ENCODE measurements at places on chromosomes 13 and 19.

DNA sequence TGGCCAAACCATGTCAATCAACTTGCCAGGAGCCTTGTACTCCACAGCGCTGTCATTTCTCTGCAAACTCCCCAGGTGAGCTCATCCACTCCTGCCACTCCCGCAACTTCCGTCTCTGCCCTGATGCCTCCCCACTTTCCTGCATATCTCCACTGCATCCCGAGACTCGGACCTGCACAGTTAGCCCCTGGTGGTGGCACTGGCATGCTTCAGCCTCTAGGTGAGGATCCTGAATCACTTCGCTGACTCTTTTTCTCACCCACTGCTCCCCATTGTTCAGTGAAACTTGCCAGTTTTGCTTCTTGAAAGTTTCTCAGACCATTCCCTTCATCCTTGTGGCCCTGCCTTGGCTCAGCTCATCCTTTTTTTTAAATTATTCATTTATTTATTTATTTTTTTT lies 3.4 kb upstream of the CTU1 start:
- no peak for DNase-seq

GRCh38 chr13:91375116-91375729 lies 23.2 kb upstream of the GPC5 start:
- no peak for DNase-seq

DNA sequence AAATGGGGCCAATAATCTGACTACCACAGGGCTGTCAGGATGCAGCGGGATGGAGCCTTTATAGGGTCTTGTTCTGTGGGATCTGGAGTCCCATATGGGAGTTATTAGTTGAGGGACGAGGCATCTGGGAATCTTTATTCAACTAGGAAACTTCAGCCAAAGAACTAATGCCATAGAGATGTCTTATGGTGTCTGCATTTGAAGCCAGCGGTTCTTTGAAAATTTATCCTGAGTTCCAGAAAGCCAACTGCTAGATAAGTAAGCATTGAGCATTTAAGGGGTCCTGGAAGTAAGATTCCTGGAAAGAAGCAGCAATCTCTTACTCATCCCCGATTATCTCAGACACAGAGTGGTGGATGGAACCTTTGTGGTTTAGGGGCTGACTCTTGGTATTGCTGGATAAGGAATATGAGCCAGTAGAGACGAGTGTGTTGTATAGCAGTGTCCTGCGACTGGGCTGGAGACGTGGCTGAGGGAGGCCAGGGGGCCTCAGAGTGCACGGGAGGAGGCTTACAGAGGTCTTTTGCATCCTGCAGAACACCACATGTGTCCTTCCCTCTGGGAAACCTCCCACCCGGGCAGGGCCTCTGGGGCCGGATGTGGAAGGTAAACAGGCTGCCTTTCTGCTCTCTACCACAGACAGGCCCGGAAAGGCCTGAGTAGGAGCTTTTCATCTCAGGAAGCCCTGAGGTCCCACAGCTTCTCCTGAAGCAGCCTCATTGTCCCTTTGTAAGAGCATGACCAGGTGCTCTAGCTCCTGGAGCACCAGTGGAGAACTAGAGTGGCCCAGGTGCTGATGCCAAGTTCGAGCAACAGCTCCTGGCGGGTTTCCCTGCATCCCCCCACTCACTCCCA lies 28.8 kb downstream of the ACTN4 start:
- no peak for DNase-seq

- no peak for DNase-seq
Measured at GRCh38 chr19:3281026-3281425, 56.6 kb downstream of the CELF5 start.

- DNase-seq: no peak
Measured at GRCh38 chr19:18074192-18074591, 12.5 kb downstream of the IL12RB1 start.

DNA sequence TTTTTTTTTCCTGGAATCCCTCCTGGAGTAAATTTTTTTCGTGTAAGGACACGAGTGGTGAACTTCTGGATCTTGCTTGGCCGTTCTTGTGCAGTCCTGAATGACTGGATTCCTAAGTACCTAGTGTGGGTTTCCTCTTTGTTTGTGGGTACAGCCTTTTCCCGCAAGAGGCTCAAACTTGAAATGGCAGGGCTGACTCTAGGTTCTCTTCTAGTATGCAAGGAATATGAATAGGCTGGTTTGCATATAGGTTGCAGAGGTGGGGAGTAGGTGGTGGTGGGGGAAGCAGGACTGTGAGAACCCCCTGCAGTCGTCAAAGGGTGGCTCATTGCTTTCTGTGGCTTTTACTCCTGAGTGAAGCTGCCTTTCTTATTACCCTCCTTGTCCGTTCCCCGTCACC lies 13.6 kb downstream of the UBAC2 start:
- DNase-seq: no peak

DNA sequence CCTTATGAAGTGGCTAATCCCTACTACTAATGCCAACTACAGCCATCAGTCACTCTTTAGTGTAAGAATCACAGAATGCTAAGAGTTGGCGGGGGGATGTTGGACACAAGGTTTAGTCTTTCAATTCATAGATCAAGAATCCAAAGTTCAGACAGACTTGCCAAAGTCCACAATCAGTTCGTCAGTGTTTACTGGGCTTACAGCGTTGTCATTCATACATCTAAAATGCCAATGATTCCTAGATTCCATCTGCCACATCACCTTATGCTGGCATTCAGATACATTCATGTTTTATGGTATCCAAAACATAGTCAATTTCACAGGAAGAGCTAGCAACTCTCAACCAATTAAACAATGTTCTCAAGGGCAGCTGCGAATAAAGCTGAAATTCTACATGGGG lies 18.1 kb downstream of the RCBTB2 start:
- no peak for DNase-seq

- no peak for DNase-seq
Measured at GRCh38 chr13:40125336-40125735, 469.9 kb downstream of the COG6 start.

GRCh38 chr19:19461671-19462622 lies 53.4 kb downstream of the TSSK6 start:
- no peak for DNase-seq
